ENCODE measurements at places on chromosomes 11 and 22.

- peak; percentile 77 for DNase-seq
Measured at GRCh38 chr11:46238078-46238966, 39.1 kb upstream of the CREB3L1 start.

DNA sequence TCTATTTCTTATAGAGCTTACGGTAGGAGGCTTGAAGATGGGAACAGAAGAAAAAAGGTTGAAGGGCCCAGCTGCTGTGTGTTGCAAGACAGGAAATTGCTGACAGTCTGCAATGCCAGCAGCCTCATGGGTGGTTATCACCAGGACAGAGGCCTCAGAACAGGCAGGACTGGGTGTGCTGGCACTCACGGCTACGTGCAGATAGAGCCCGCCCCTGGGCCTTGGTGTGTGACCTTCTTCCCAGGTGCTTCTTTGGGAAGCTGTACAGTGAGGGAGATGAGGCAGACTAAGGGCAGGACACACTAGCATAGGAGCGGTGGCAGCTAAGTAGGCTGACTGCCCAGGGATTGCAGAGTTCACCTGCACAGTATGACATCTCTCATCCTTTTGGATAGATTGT, 12.6 kb downstream of the PRAME start:
- DNase-seq = no peak

- no peak for DNase-seq
Measured at GRCh38 chr11:65476632-65477148, 22.2 kb upstream of the MALAT1 start.

DNA sequence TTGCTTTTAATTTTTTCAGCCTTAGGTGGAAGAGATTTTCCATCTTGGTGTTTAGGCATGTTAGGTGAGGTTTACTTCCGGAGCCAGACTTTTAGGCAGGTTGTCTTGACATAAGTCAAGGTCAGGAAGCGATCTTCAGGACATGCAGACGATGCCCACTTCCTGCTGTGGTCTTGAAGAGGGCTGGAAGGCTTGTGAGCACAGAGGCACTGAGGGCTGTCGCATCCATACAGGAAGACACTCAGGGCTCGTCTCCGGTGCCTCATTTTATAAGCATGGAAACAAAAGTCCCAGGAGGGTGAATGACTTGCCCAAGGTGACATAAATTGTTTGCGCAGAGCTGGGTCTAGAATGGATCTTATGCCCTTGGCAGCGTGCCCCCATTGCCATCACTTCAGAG, 30.8 kb downstream of the MARK2 start:
- DNase-seq = no peak

- no peak for DNase-seq
Measured at GRCh38 chr22:49186762-49187161, 640.9 kb downstream of the BRD1 start.

- DNase-seq = peak; percentile 18
Measured at GRCh38 chr11:108697872-108698473, 33.1 kb downstream of the DDX10 start.

DNA sequence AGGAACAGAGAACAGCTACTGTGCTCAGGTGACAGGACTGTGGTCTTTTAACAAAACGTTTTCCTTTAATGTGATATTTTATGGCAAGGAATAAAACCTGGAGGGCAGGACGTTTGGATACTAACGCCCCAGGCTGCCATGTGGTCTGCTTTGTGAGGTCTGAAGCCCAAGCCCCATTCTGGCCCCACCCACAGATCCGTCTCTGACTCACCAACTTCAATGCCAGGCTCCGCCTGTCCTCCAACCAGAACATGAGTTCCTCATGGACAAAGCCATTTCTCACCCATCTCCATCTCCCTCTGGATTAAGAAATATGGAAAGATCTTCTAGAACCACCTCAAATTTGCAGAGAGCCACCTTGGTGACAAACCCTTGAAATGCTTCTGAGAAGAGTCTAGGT, 148.8 kb downstream of the CRYBB2 start:
- no peak for DNase-seq

GRCh38 chr11:122202161-122202950, 86.3 kb upstream of the BLID start:
- no peak for DNase-seq

- DNase-seq = no peak
Measured at GRCh38 chr11:116314006-116314405, 458.8 kb downstream of the BUD13 start.

GRCh38 chr11:11770921-11771486, 70.8 kb upstream of the USP47 start:
- DNase-seq = no peak

- no peak for DNase-seq
Measured at GRCh38 chr11:93840180-93840579, 10.2 kb downstream of the VSTM5 start.

DNA sequence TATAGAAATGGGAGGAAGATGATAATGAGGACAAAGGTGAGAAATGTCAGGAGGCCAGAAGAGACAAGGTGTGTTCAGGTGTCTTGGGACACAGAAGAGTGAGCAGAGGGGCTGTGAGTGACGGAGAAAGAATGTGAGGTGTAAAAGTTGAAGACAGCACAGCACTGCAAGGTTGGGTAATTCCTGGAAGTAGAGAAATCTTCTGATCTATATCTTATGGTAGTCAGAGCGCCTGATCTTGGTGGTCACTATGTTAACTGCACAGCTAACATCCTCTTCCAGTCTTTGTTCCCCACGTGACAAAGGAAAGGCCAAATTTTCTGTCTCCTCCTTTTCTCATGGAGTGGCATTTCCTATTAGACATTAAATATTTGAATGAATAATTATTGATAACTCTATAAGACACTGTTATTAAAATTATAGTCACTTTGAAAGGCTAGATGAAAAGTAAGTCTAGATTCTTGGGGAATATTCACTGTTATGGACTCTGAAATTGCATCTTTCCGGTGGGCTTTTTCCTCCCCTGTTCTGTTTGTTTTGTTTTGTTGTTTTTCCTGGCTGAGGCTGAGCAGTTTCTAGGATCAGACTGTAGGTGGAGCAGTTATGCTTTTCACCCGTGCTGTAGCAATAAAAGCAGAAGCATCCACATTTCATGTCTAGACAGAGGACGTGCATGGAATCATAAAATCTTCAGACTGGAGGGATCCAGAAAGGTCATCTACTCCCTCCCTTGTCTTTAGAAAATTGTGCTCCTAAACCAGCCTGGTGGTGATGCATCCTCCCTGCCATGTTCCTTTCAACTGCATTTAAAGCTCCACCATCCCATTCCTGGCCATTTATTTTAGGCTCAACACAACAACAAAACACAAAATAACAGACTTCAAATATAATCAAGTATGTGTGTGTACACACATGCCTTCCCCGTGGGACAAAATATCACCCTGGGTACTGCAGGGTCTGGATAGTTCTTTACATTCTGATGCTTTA, 26.6 kb downstream of the SC5D start:
- no peak for DNase-seq

DNA sequence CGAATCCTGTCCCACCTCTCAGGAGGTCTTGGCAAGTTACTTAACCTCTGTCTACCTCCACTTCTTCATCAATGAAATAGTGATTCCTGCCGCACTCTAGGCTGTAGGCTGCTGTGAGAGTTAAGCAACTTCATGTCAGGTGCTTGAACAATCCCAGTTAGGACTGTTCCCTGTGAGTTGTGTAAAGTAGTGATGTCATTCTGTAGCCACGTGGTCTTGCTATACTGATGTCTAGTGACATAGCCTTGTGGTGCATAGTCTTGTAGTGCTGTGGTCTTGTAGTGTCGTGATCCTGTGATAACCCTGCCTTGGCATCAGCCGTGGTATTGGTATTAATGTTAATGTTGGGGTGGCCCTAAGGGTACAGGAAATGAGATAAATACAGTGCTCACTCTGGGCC, 30.3 kb upstream of the PRR5 start:
- no peak for DNase-seq

- DNase-seq = no peak
Measured at GRCh38 chr11:20207781-20208621, 47.7 kb upstream of the DBX1 start.

- DNase-seq = no peak
Measured at GRCh38 chr11:95512682-95513081, 276.9 kb downstream of the FAM76B start.

DNA sequence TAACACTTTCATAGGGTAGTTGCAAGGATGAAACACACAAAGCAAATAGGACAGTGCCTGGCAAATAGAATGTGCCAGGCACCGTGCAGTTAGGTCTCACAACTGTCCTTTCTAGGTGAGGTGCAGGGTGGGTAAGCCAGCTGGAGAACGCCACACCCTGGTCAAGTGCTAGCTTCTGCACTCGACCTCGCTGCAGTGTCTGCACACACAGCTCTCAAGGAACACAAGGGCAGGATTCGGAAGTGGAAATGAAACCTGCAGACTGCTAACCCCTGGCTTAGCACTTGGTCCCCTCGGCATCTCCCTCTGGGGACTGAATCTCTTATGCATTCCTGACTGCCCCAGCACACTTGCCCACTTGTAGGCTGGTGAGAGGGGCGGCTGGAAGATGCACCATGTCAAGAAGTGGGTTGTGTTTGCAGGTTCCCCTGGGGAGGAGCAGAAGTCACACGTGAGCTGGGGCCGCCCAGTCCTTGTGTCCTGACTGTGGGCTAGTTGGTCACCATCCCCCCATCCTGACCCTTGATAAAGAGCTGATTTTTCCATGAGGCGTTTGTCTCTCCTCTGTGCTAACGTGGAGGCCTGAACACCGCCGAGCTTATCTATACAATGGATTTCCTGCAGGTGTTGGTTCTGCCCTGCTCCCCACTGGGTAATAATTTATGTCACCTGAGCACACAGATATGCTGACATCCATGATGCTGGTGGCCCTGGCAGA, 89.0 kb downstream of the MICAL2 start:
- DNase-seq = no peak

DNA sequence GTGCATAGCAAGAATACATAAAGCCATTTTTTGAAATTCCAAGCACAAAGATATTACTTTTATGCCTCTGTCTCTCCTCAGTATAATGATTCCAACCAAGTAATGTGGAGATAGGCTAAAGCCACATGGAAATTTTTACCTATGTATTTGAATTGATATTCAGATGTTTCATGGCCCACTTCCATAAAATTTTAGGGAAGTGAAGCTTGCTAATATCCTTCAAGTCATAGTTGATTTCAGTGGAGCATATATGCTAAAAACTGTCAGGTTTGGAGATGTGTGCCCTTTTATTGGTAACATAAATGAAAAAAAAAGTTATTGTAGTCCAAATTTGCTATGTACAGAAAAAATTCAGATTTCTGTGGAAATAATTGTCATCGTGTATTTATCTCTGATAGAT, 12.3 kb downstream of the MS4A4E start:
- DNase-seq = no peak

GRCh38 chr11:32136657-32137056, 45.8 kb downstream of the RCN1 start:
- DNase-seq = no peak

- peak; percentile 47 for DNase-seq
Measured at GRCh38 chr11:128726458-128727139, 32.7 kb downstream of the FLI1 start.

All from stimulated activated CD4-positive, alpha-beta T cell treated with anti-CD3 and anti-CD28 coated beads, Interleukin-2, amount 100 ng/mL, for 24 hours (primary cell).